Epithelial cell of proximal tubule (primary cell): ENCODE measurements at places on chromosomes 1 and 21. TPM values are rescaled to one million over a fixed set of nuclear protein-coding genes. Genes with fewer than 3 reads are reported as not detected.

NR1I3 gene
- not detected in 2 replicates for total RNA-seq

COL16A1 gene
- 5.2 and 5.3 TPM in 2 replicates for total RNA-seq

TNNI3K gene
- total RNA-seq = 0.69 and 0.72 TPM in 2 replicates

MLLT11 gene
- 19.0 and 27.6 TPM in 2 replicates for total RNA-seq

SNX7 gene
- 31.8 and 54.0 TPM in 2 replicates for total RNA-seq

RAB3B gene
- 15.8 and 35.5 TPM in 2 replicates for total RNA-seq

ADGRL2 gene
- total RNA-seq = 21.6 and 22.4 TPM in 2 replicates

TOR1AIP1 gene
- total RNA-seq = 35.3 and 50.5 TPM in 2 replicates

NECTIN4 gene
- total RNA-seq = 3.0 and 6.1 TPM in 2 replicates

AKNAD1 gene
- not detected in 2 replicates for total RNA-seq

TEDDM1 gene
- not detected in 2 replicates for total RNA-seq

CA6 gene
- not detected in 2 replicates for total RNA-seq

RIPPLY3 gene
- 4.7 and 5.1 TPM in 2 replicates for total RNA-seq

OR2T33 gene
- not detected in 2 replicates for total RNA-seq

ZNF496 gene
- total RNA-seq = 41.0 and 43.9 TPM in 2 replicates

KLHDC8A gene
- 0.80 and 9.6 TPM in 2 replicates for total RNA-seq

SYNC gene
- 6.6 and 10.3 TPM in 2 replicates for total RNA-seq

CFHR2 gene
- not detected in 2 replicates for total RNA-seq

HJV gene
- total RNA-seq = 0.35 TPM in 1 of 2 replicates, not detected in the other

NCMAP gene
- total RNA-seq = 0.80 and 2.2 TPM in 2 replicates

FPGT gene
- total RNA-seq = 4.0 and 9.8 TPM in 2 replicates

MTARC2 gene
- 7.7 and 13.8 TPM in 2 replicates for total RNA-seq

DNAJC8 gene
- total RNA-seq = 105 and 120 TPM in 2 replicates

BRDT gene
- total RNA-seq = not detected in 2 replicates

NEGR1 gene
- total RNA-seq = 3.1 and 8.6 TPM in 2 replicates

DNAJC6 gene
- total RNA-seq = 6.9 and 14.3 TPM in 2 replicates

USP1 gene
- total RNA-seq = 43.2 and 52.9 TPM in 2 replicates

MFAP2 gene
- total RNA-seq = 42.2 and 53.2 TPM in 2 replicates

GJC2 gene
- 0.14 and 0.69 TPM in 2 replicates for total RNA-seq

ADGRB2 gene
- total RNA-seq = 0.65 and 1.2 TPM in 2 replicates

DYNLT5 gene
- not detected in 2 replicates for total RNA-seq

OR2L2 gene
- total RNA-seq = not detected in 2 replicates

NUDT4B gene
- total RNA-seq = 6.9 and 30.9 TPM in 2 replicates

ARHGAP30 gene
- 0.06 and 0.07 TPM in 2 replicates for total RNA-seq

CNR2 gene
- total RNA-seq = not detected in 2 replicates

MAN1C1 gene
- 0.63 and 1.2 TPM in 2 replicates for total RNA-seq

SPRR2B gene
- total RNA-seq = not detected in 2 replicates

HENMT1 gene
- total RNA-seq = 2.8 and 7.7 TPM in 2 replicates

ATP1A2 gene
- total RNA-seq = not detected in 2 replicates

SH2D2A gene
- total RNA-seq = 2.0 and 3.5 TPM in 2 replicates
